Epithelial cell of alveolus of lung (primary cell): ENCODE measurements at places on chromosomes 1 and 21. TPM values are rescaled to one million over a fixed set of nuclear protein-coding genes. Genes with fewer than 3 reads are reported as not detected.

The FUCA1 gene
- total RNA-seq, result 6.2 and 10.7 TPM in 2 replicates

The MATN1 gene
- under 0.01 TPM in 1 of 2 replicates, not detected in the other for total RNA-seq

The CATSPERE gene
- total RNA-seq, result 0.13 TPM in 1 of 2 replicates, not detected in the other

The IFT25 gene
- 12.1 and 26.0 TPM in 2 replicates for total RNA-seq

The ABCG1 gene
- total RNA-seq, result 3.7 and 4.2 TPM in 2 replicates

The UBL4B gene
- not detected in 2 replicates for total RNA-seq

The OXCT2 gene
- total RNA-seq, result 0.64 and 5.2 TPM in 2 replicates

The KPRP gene
- not detected in 2 replicates for total RNA-seq

The S100A12 gene
- total RNA-seq, result not detected in 2 replicates

The GUCA2A gene
- total RNA-seq, result not detected in 2 replicates
